Kidney epithelial cell (primary cell): ENCODE measurements at places on chromosomes 4 and X.

GRCh38 chrX:44816367-44816766, 27.5 kb upstream of the DUSP21 start:
- no peak for DNase-seq

GRCh38 chr4:100208459-100208858, 18.2 kb upstream of the DDIT4L start:
- no peak for DNase-seq

DNA sequence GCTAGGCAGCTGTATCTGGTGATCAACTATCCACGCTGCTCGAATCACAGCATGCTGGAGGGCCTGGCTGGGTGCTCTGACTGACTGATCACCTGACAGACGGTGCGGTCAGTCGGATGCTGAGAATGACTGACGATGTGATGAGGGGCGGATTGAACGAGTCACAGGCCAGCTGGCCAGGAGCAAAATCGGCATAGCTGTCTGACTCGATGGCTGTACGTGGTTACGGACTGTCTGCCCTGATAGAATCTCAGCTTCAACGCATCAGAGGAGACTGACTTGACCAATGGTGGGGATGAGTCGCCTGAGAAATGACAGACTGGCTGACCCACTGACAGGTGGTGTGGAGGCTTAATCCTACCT, 1.0 kb upstream of the SUV39H1 start:
- DNase-seq: no peak

- no peak for DNase-seq
These were observed 4.7 kb downstream of the CPLX1 start for GRCh38 chr4:821181-821591.

DNA sequence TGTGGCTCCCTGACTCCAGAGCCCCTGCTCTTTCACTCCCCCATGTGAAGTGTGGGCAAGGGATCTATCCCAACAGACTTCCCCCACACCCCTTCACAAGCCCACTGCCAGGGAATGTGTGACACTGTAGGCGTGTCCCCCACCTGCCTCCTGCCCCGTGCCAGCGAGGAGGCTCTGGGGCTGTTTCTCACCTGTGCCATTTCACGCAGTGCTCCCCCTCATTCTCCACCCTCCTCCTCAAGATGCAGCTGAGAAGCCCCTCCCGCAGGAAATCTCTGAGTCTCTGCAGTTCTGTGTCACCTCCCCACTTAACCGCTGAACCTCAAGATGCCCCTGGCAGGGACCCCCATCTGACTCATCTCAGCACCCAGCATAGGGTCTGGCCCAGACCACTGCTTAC, 5.4 kb downstream of the MAN2B2 start:
- DNase-seq: no peak

- DNase-seq: no peak
These were observed 33.5 kb downstream of the CTBP1 start for GRCh38 chr4:1215141-1216075.

DNA sequence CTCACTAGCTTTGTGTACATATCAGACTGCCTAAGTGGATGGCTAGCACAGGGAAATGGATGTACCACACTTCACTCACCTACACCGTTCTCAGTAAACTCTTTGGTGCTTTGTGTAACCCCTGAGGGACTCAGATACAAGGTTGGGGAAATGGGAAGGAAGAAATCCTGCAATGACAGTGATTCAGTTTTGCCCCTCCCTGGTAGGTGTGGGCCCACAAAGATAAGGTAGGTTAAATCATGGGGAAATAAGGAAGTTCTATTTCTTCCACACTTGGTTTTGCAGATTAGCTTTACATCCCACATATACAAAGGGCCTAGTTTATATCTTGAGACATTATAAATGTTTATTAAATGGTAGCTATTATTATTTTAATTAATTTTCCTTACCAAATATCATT, 197.6 kb upstream of the SPANXN4 start:
- DNase-seq: no peak

DNA sequence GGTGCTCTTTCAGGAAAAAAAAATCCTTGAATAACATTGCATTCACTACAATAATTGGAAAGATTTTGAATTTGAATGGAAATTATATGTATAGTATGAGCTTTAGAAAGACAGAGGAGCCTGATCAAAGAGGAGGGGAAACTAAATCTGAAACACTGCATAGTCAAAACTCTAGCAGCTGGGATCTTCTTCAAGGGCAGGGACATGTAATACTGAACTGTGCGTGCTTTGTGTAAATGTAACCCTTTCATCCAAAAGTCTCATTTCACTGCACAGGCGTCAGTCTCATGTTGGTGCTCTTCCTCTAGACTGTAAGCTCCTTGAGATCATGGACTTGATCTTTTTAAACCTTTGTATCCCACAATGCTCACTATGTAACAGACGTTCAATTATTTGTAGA, 212.0 kb upstream of the JADE1 start:
- no peak for DNase-seq

DNA sequence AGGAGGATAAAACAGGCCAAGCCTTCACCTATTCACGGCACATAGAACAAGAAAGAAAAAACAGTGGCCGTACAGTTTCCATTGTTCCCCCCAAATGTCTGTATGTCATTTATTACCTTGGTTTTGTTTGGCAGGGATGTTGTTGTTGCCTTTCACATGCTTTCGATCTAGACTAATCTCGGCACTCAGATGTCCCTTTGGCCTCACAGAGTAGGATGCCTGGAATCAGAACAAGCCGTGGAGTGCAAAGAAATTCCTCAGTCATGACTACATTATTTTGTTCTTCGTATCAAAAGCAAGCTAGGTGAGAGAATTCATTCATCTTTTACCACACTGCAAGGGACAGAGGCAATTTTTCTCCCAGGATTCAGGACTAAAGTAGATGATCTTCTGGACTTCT, 106.9 kb downstream of the SMIM20 start:
- no peak for DNase-seq

- DNase-seq: peak; percentile 34
These were observed 73.0 kb downstream of the LUZP4 start for GRCh38 chrX:115362334-115363095.

- no peak for DNase-seq
These were observed 107.0 kb downstream of the ABLIM2 start for GRCh38 chr4:8051644-8052043.

GRCh38 chr4:40827758-40828157, 78.0 kb downstream of the NSUN7 start:
- no peak for DNase-seq

GRCh38 chrX:115563633-115564162, 2.7 kb downstream of the PLS3 start:
- DNase-seq: no peak

GRCh38 chrX:63835361-63835760, 50.3 kb upstream of the ARHGEF9 start:
- DNase-seq: no peak

GRCh38 chr4:74292111-74292870, 16.0 kb upstream of the EPGN start:
- no peak for DNase-seq

- no peak for DNase-seq
These were observed 150.5 kb downstream of the VCX3A start for GRCh38 chrX:6384371-6384770.

GRCh38 chrX:81114757-81115156, 87.0 kb downstream of the HMGN5 start:
- DNase-seq: no peak

- DNase-seq: no peak
These were observed 94.8 kb upstream of the GRPR start for GRCh38 chrX:16028576-16028975.

- DNase-seq: peak; percentile 32
These were observed 99.8 kb downstream of the PJA1 start for GRCh38 chrX:69065451-69065850.

- DNase-seq: peak; percentile 69
These were observed 56.0 kb downstream of the SPRY1 start for GRCh38 chr4:123452616-123453015.

- no peak for DNase-seq
These were observed 42.4 kb downstream of the RHOXF2 start for GRCh38 chrX:120200851-120201250.

DNA sequence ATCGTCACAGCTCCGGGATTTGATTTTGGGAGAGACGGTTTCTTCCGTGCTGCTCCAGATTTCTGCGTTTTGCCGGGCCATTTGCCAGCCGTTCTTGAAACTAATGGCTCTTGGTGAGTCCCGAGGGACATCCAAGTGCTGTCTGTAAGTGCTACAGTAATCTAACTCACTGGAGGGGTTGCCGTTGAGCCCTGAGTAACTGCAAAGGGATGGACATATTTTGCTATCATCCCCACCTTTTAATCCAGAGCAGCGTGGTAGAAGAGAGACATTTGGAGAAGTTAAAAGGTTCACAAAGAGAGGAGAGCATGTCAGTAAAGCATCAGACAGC, 88.9 kb upstream of the PDLIM3 start:
- DNase-seq: no peak

DNA sequence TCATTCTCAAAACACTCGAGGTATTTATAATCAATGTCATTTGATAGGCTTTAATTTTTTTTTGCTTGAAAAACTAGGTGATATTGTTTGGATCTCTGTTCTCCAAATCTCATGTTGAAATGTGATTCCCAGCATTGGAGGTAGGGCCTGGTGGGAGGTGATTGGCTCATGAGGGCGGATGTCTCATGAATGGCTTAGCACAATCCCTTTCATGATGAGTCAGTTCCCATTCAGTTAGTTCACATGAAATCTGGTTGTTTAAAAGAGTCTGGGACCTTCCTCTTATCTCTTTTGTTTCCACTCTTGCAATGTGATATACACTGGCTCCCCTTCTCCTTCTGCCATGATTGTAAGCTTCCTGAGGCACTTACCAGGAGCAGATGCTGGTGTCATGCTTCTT, 638.7 kb downstream of the DMD start:
- no peak for DNase-seq

DNA sequence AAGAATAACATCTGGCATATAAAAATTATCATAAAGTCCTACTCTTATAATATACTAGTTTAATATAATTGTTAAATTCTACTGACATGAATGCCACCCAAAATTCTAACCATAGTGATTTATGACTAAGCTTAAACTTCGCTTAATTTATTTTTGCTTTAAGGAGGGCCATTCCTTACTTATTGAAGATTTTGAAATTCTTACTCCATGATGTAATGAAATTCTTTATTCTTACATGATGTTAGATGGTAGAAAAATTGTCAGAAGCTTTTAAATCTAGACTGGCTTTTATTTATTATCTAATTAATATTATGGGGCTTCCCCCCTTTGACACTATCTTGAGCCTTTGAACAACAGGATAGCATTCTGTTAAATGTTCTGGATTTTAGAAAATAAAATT, 19.5 kb upstream of the SUPT20HL2 start:
- DNase-seq: no peak

DNA sequence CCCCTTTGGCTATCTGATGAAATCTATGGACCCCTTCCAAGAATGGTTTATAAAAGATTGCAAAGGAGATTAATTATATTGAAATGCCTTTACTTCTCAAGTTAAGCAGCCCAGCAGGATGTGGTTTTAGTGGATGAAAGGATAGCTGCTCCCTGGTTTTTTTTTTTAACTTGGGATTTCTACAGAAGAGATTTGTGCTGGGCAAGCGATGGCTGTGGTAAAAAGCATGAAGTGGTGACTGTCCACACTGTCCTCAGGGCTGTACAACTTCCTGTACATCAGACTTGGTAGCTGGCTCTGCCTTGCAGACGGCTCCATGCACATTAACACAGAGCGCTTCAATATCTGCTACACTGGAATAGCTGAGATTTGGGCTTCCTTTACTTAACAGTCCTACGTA, 321.7 kb downstream of the DHX15 start:
- DNase-seq: no peak

DNA sequence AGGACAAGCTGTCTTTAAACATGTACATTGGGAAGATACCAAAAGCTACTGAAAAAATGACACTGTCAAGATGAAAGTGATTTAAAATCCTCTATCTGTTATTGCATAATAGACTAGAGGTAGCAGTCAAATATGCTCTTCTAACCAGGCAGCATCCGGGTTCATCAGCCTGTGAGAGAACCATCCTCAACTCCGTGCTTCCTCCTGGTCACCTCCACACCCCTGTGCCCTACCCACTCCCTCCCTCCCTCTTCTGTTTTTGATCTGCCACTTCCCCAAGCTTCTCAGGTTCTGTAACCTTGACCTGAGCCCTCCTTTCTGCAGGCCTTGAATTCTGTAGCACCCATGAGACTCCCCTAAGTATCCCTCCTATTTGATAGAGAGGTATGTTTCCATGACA, 5.9 kb downstream of the NOX1 start:
- no peak for DNase-seq

GRCh38 chr4:107215222-107215621, 179.1 kb upstream of the DKK2 start:
- DNase-seq: no peak
